ENCODE measurements at places on chromosomes 2 and 18. TPM values are rescaled to one million over a fixed set of nuclear protein-coding genes. Genes with fewer than 3 reads are reported as not detected.

DNA sequence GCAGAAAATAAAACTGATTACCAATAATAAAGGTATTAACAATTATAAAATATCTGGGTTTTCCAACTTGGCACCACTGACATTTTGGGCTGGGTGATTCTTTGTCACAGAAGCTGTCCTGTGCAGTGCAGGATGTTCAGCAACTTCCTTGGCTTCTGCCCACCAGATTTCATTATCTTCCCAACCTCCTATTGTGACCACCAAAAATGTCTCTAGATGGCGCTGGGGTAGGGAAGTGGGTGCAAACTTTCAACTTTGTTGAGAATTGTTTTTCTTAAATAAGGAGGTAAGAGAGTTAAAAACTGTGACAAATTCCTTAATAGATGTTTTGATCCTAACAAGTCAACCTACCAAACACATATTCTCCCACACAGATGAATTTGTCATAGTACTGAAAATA lies 90.1 kb downstream of the GAREM1 start:
- no peak for DNase-seq
- H3K27ac ChIP-seq = no peak overlapping the region
- H3K4me3 ChIP-seq = no peak overlapping the region
- H3K36me3 ChIP-seq = no peaks in the 10 kb centered on the region
- no peaks in the 10 kb centered on the region for H3K27me3 ChIP-seq

DNA sequence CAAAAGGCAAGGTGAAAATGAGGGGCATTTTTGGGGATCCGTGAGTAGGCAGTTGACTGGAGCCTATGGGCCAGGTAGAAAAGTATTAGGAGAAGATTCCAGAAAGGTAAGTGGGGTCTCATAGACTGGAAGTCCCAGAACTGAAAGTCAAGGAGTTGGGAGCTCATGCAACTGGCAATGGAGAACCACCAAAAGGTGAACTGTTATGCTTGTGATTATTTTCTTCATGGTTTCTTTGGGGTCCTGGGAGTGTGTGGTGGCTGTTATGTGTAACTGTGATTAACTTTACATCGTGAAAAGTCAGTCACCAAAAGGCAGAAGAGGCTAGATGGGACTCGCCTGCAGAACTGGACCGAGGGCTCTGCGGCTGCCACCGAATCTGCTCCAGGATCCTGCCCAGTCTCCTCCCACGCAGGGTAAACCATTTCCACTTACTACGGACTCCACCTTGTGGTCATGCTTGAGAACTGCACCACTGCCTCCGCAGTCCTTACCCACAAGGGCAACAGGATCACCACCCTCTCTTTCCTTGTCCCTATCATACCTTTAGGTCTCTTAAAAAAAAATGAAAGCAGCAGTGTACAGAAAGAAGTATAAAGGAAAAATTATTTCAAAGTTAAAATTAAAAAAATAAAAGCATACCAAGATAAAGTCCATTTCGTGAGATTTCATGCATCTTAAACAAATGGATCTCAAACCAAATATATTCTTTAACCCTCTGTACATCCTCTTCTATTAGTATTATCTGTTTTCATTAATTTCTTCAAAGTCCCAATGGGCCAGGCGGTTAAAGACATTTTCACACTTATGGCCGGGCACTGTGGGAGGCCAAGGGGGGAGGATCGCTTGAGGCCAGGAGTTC lies 15.6 kb upstream of the CEP68 start:
- peaks cover 18% of the 10 kb centered on the region for H3K4me1 ChIP-seq
- no peaks in the 10 kb centered on the region for H3K27me3 ChIP-seq
- peak; percentile 95 for DNase-seq
- H3K36me3 ChIP-seq = peaks cover 28% of the 10 kb centered on the region
- H3K4me3 ChIP-seq = no peak overlapping the region

GRCh38 chr18:42929857-42930256 lies 185.6 kb downstream of the RIT2 start:
- H3K27me3 ChIP-seq = no peaks in the 10 kb centered on the region
- H3K4me1 ChIP-seq = no peaks in the 10 kb centered on the region
- H3K4me3 ChIP-seq = no peak overlapping the region
- DNase-seq = no peak
- no peak overlapping the region for H3K27ac ChIP-seq

DNA sequence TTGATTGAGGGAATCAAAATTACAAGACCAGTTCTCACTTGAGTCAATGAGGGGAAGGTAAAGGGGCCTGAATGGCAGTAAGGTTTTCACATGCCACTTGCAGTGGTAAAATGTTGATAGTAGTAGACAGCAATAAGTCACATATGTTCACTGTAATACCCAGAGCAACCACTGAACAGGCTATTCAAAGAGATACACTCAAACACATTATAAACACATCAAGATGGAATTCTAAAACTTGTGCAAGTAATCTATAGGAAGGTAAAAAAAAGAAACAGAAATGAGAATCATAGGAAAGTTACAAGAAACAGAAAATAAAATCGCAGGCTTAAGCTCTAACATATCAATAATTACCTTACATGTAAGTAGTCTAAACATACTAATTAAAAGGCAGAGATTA lies 86.6 kb upstream of the AFF3 start:
- peaks cover 28% of the 10 kb centered on the region for H3K4me1 ChIP-seq
- no peak overlapping the region for H3K27ac ChIP-seq
- DNase-seq = no peak
- no peak overlapping the region for H3K4me3 ChIP-seq
- H3K36me3 ChIP-seq = no peaks in the 10 kb centered on the region

- H3K4me1 ChIP-seq = no peaks in the 10 kb centered on the region
- H3K27me3 ChIP-seq = no peaks in the 10 kb centered on the region
- no peaks in the 10 kb centered on the region for H3K36me3 ChIP-seq
- H3K27ac ChIP-seq = no peak overlapping the region
- no peak for DNase-seq
- no peak overlapping the region for H3K4me3 ChIP-seq
These were observed 8.5 kb upstream of the ST8SIA3 start for GRCh38 chr18:57343833-57344232.

DNA sequence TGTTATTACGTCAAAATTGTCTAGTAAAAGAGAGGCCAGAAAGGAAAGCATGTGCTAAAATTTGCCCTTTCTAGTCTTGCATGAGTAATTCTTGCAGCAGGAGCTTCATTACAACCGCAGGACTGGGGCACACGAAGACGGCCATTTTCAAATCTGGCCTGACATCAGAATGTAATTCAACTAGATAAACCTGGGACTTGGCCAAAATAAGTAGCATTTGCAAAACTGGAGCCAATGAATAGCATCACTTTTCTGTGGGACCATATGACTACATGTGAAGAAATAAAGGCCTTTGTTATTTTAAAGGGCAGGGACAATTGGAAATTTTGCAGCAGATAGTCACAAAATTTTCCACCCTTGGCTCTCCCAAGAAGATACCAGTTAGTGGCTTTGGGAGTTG lies 3.0 kb upstream of the FZD7 start:
- H3K4me3 ChIP-seq = no peak overlapping the region
- DNase-seq = no peak
- H3K4me1 ChIP-seq = peaks cover 21% of the 10 kb centered on the region
- no peaks in the 10 kb centered on the region for H3K27me3 ChIP-seq
- H3K27ac ChIP-seq = no peak overlapping the region

GRCh38 chr2:100936070-100936741 lies 65.9 kb upstream of the RPL31 start:
- DNase-seq = no peak
- no peak overlapping the region for H3K4me3 ChIP-seq
- no peaks in the 10 kb centered on the region for H3K27me3 ChIP-seq
- no peak overlapping the region for H3K27ac ChIP-seq

GRCh38 chr2:5913711-5914395 lies 221.7 kb downstream of the SOX11 start:
- H3K27me3 ChIP-seq = peaks cover under 1% of the 10 kb centered on the region
- no peak overlapping the region for H3K27ac ChIP-seq
- no peaks in the 10 kb centered on the region for H3K36me3 ChIP-seq

- DNase-seq = no peak
- H3K27ac ChIP-seq = no peak overlapping the region
- peaks cover 18% of the 10 kb centered on the region for H3K4me1 ChIP-seq
- no peaks in the 10 kb centered on the region for H3K36me3 ChIP-seq
These were observed 81.0 kb downstream of the SPRED2 start for GRCh38 chr2:65351234-65351947.

DNA sequence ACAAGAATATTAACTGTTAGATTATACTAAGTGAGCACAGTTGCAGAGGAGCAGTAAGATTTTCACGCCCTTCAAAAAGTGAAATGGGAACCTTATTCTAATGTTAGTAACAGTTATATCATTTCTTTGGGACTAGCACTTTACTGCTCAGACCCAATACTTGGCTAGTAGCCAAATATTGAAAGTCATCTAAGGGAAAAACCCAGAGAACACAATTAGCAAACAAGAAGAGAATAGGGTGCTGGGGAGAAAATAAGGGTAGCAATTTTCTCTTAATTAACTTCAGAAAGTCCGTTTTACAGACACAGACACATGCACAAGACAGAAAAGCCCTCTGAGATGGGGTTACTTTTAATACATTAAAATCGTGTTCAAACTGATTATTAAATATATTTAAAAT lies 71.8 kb downstream of the ID2 start:
- no peak overlapping the region for H3K4me3 ChIP-seq
- H3K36me3 ChIP-seq = 0 out of 2 replicates have a peak, but pooled peaks cover 3% of the 10 kb centered on the region
- no peak overlapping the region for H3K27ac ChIP-seq
- DNase-seq = no peak

DNA sequence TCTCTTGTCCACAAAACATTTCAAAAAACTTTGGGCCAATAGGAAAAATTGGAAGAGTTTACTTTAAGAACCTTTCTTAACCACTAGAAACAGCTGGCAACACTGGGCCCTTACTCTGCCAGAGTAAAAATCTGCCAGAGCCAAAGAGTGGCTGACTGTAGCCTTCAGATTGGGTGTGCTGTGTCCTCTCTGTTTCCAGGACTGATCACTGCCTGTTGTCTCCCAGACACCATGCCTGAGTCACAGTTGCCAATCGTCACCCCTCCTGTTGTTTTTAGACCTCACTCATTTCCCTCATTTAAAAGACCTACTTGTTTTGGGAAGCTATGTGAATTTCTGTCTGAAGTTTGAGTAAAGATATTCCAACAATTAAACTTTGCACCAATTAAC lies 159.1 kb downstream of the PPP1R1C start:
- H3K27ac ChIP-seq = no peak overlapping the region
- H3K36me3 ChIP-seq = no peaks in the 10 kb centered on the region
- H3K27me3 ChIP-seq = no peaks in the 10 kb centered on the region
- no peaks in the 10 kb centered on the region for H3K4me1 ChIP-seq
- DNase-seq = no peak

- DNase-seq = no peak
- no peaks in the 10 kb centered on the region for H3K36me3 ChIP-seq
- H3K4me1 ChIP-seq = no peaks in the 10 kb centered on the region
- no peak overlapping the region for H3K4me3 ChIP-seq
- 0 out of 2 replicates have a peak, but pooled peaks cover 4% of the 10 kb centered on the region for H3K27me3 ChIP-seq
These were observed 56.6 kb downstream of the ACOXL start for GRCh38 chr2:110788976-110789375.

GRCh38 chr2:10287761-10288160 lies 14.9 kb upstream of the HPCAL1 start:
- no peaks in the 10 kb centered on the region for H3K27me3 ChIP-seq
- H3K4me3 ChIP-seq = no peak overlapping the region
- DNase-seq = no peak
- no peak overlapping the region for H3K27ac ChIP-seq
- no peaks in the 10 kb centered on the region for H3K4me1 ChIP-seq

- no peak overlapping the region for H3K4me3 ChIP-seq
- no peak for DNase-seq
- no peaks in the 10 kb centered on the region for H3K36me3 ChIP-seq
- H3K27me3 ChIP-seq = no peaks in the 10 kb centered on the region
These were observed 7.1 kb downstream of the ZNF407 start for GRCh38 chr18:74604774-74605173.

DNA sequence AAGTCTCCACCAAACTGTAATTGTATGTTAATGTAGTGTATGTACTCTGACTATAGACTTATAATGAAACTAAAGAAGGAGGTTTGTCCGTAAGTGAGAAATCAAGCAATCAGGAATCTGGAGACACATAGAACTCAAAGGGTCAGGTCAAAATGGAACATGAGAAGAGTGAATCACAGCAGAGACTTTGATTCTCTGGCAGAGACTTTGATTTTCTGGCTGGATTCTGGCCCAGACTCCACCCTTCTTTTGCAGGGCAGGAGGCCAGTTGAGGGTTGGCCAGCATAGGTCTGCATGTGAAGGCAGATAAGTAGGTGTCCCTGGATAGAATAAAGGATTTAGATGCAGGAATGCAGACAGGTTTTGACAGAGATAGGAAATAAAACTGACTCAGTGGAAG lies 11.0 kb upstream of the NCKAP5 start:
- no peaks in the 10 kb centered on the region for H3K27me3 ChIP-seq
- H3K36me3 ChIP-seq = no peaks in the 10 kb centered on the region
- no peak for DNase-seq

DNA sequence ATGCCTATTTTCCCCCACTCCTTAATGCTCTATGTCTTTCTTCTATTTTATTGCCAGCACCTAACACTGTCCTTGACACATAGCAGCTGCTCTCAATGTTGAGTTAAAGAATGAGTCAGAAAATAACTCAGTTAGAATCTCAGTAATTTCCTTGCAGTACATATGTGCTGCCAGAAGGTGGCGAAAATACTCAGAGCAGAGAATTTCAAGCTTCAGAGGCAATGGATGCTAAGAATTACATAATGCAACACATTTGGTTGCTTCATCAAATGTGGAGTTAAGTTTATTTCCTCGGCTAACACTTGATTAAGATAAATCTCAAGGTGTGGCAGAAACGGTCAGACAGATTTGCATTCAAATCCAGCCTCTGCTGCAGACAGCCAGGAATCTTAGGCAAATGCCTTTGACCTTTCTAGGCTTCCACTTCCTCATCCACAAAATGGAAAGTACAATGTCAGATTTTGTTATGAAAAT lies 105.6 kb downstream of the VSNL1 start:
- no peak overlapping the region for H3K4me3 ChIP-seq
- DNase-seq = peak; percentile 91
- peak overlapping the region; percentile 75 for H3K27ac ChIP-seq
- H3K27me3 ChIP-seq = no peaks in the 10 kb centered on the region
- peaks cover 58% of the 10 kb centered on the region for H3K4me1 ChIP-seq

DNA sequence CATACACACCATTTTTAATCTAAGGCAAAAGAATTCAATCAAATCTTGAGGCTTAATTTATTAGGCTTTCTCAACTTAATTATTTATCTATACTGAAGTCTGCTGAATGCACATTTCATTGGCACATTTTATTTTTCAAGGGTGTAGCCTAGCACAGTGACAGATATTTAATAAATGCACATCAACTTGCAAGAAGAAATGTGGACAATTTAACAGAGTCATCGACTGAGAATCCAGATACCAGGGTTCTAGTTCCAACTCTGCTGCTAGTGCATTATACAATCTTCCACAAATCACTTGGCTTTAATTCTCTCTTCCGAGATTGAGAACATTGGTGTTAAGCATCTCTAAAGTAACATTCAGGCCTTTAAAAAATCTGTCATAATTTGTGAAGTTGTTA lies 88.5 kb upstream of the RBBP8 start:
- H3K36me3 ChIP-seq = no peaks in the 10 kb centered on the region
- H3K4me3 ChIP-seq = no peak overlapping the region
- no peaks in the 10 kb centered on the region for H3K27me3 ChIP-seq
- no peak overlapping the region for H3K27ac ChIP-seq

The RNPEPL1 gene
- 28.4 TPM for total RNA-seq

The C2orf72 gene
- total RNA-seq = not detected

The TMX3 gene
- 69.2 TPM for total RNA-seq

The LAMA1 gene
- not detected for total RNA-seq

The ILKAP gene
- 50.7 TPM for total RNA-seq

The VSNL1 gene
- total RNA-seq = not detected

The HRH4 gene
- not detected for total RNA-seq
